ENCODE measurements at places on chromosomes 2 and 18.

DNA sequence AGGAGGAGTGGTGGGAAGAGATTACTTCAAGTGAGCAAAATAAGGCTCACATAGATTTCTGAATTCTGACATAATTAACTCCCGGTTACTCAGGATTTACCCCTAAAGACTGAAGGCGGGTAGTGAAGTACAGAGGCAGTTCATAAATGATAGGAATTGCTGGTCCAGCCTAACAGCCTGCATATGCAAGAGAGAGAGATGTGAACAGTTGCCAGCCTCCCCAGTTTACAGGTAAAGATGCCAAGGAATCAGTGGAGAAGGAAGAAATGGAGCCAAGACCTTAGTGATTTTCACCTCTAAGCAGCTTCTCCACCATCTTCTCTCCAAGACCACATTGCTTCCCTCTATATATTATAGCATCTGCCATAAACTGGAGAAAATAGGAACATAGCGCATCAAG, 91.8 kb upstream of the THUMPD2 start:
- no peak for DNase-seq

GRCh38 chr2:105714141-105714540, 30.6 kb upstream of the NCK2 start:
- no peak for DNase-seq

DNA sequence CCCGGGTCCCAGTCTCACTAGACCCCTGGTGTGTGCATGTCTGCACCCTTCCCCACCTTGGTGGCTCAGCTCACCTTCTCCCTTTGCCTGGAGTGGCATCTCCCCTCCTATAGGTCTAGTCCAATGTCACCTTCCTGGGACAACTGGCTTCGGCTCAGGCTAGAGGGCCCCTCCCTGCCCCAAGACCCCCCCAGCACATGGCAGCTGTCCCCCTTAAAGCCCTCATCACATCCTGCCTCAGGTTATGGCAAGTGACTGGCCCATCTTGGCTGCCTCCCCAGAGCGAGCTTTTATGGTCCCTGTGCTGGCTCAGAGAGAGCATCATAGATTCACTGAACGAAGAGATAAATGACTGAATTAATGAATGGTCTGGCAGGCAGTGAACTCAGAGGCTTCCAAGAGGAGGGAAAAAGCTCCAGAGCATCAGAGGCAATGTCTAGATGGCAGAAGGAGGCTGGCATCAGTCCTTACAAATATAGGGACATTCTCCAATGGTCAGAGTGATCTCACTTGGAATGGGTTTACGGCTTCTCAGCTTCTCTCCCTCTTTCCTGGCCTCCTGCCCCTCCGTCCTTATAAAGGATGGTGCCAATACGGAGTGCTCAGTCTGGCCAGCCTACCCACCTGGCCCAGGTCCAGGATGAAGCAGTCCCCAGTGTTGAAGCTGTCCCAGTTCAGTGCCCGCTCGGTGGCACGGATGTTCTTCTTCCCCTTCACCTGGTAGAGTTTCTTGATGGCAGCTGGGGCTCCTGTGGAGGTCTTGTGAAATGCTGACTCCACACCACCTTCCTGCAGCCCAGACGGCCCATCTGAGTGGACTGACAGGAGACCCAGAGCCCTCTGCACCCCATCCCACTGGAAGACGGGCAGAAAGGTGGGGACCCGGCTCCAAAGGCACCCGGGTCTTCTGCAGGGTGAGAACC, 9.4 kb downstream of the CAPG start:
- no peak for DNase-seq

- no peak for DNase-seq
Observed at GRCh38 chr18:47081578-47081977, 46.2 kb upstream of the ELOA2 start.

DNA sequence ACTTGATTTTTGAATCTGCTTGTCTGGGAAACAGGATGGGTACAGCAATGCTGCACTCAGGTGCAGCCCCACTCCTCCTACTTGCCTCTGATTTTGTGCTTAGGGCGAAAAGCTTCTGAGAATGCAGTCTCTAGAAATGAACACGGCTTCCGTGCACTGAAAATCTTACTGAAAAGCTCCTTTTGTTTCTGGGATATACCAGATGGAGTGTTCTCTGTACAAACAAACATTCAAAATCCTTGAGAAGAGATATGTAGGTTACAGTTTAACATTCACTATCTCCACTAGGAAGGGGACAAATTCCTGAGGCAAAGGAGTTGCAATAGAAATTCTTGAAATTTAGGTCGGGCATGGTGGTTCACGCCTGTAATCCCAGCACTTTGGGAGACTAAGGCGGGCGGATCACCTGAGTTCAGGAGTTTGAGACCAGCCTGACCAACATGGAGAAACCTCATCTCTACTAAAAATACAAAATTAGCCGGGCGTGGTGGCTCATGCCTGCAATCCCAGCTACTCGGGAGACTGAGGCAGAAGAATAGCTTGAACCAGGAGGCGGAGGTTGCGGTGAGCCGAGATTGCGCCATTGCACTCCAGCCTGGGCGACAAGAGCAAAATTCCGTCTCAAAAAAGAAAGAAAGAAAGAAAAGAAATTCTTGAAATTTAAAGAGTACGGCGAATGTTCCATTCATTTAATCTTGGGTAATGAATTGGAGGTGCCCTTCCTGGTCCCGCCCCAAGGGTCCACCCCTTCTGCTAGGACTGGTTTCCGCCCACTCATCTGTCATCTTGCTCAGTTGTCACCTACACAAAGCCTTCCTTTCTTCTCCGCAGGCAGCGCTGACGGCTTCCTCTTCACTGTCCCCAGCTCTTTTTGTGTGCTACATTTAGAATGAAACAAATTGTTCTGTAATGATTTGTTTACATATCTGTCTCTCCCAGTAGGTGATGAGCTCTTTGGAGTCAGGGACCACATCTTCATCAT, 92.4 kb downstream of the SOCS6 start:
- no peak for DNase-seq

- DNase-seq, result no peak
Observed at GRCh38 chr2:170766693-170767092, 3.5 kb upstream of the ERICH2 start.

All from fibroblast of skin of right quadriceps (primary cell).